Lower lobe of right lung (tissue), 2 donors: ENCODE measurements at places on chromosomes 1 and 21. TPM values are rescaled to one million over a fixed set of nuclear protein-coding genes. Genes with fewer than 3 reads are reported as not detected.

DNA sequence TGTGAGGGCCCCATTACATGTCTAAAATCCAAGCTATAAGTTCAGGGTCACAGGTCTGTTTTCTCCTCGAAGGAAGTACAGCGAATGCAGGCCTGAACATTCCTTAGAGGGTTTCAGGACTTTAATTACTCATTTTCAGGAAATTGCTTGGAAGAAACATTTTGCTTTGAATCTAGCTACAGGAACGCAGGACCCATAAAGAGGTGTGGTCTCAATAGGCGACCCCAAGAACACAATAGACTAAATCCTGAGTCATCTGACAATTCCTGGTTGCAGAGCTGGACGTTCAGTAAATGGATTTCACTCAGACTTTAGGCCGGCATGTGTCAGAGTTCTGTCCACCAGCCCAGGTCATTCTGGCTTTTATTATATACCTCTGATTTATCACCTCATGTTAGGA, 1.0 kb upstream of the ERG start:
- H3K36me3 ChIP-seq: no peaks in the 10 kb centered on the region
- no peak overlapping the region for H3K4me3 ChIP-seq
- peak overlapping the region; percentile 82 for H3K27ac ChIP-seq

- DNase-seq: no peak
- no peak overlapping the region for H3K4me3 ChIP-seq
- H3K4me1 ChIP-seq: peaks cover 16% of the 10 kb centered on the region
- no peaks in the 10 kb centered on the region for H3K27me3 ChIP-seq
- no peaks in the 10 kb centered on the region for H3K36me3 ChIP-seq
- H3K27ac ChIP-seq: peak overlapping the region; percentile 10
These were observed 124.9 kb upstream of the TNFSF4 start for GRCh38 chr1:173332026-173332425.

- no peak overlapping the region for H3K4me3 ChIP-seq
- no peak for DNase-seq
- no peak overlapping the region for H3K27ac ChIP-seq
- H3K4me1 ChIP-seq: peaks cover 23% of the 10 kb centered on the region
- no peaks in the 10 kb centered on the region for H3K36me3 ChIP-seq
- H3K27me3 ChIP-seq: peaks cover 1% of the 10 kb centered on the region
These were observed 2.4 kb downstream of the RPS6KC1 start for GRCh38 chr1:213053455-213053854.

GRCh38 chr1:159935719-159936272, 9.6 kb downstream of the IGSF9 start:
- no peak overlapping the region for H3K4me3 ChIP-seq
- H3K36me3 ChIP-seq: no peaks in the 10 kb centered on the region
- peaks cover 17% of the 10 kb centered on the region for H3K4me1 ChIP-seq
- no peaks in the 10 kb centered on the region for H3K27me3 ChIP-seq
- no peak for DNase-seq

GRCh38 chr1:222387007-222387814, 160.7 kb downstream of the HHIPL2 start:
- H3K27ac ChIP-seq: no peak overlapping the region
- no peaks in the 10 kb centered on the region for H3K4me1 ChIP-seq
- no peak overlapping the region for H3K4me3 ChIP-seq
- no peaks in the 10 kb centered on the region for H3K36me3 ChIP-seq

GRCh38 chr1:25018110-25018735, 88.1 kb upstream of the RUNX3 start:
- no peaks in the 10 kb centered on the region for H3K27me3 ChIP-seq
- H3K4me1 ChIP-seq: peaks cover 14% of the 10 kb centered on the region
- no peak overlapping the region for H3K27ac ChIP-seq
- no peak overlapping the region for H3K4me3 ChIP-seq

GRCh38 chr21:39980241-39980820, 113.1 kb downstream of the PCP4 start:
- no peaks in the 10 kb centered on the region for H3K36me3 ChIP-seq
- no peak overlapping the region for H3K27ac ChIP-seq
- no peak overlapping the region for H3K4me3 ChIP-seq
- DNase-seq: no peak

DNA sequence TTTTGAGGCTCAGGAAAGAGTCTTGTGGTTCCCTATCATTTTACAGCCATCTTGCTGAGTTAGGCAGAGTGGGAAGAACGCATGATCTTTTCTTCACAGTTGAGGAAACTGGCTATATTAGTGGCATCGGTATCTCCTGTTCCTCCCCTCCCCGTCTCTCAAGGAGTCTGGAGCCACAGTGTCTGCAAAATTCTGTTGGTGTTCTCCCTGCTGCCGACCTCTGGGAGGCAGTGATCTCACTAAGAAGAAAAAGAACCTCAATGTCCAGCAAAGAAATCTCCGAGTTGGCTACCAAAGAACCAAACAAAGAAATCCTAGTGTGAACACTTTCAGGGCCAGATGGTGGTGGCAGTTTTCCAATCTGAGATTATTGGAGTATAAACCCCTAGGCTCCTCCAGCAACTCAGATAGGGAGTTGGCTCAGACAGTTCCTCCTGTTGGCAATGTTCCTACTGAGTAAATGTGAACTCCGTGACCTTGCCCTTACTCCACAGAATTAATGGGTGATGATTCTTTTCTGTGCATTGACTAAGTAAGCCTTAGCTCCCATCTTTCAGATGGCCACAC, 41.2 kb downstream of the PRAMEF20 start:
- H3K27ac ChIP-seq: no peak overlapping the region
- DNase-seq: no peak
- H3K36me3 ChIP-seq: no peaks in the 10 kb centered on the region

DNA sequence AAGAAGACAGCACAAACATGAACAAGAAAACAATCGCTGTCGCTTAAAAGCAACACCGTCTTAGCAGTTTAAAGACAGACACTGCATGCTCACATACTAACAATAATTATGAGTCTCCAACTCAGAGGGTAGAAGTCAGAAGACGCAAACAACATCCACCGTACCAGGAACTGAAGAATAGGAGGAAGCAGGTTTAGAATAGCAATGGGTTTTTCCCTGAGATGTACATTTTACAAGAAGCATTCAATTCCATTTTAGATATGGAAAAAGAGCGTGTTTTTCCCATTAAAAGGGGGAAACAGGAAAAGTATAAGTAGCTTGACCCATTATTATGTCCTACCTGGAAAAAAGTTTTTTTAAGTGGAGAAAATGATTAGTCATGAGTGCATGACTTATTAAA, 34.5 kb upstream of the KCNE1 start:
- no peak overlapping the region for H3K4me3 ChIP-seq
- no peaks in the 10 kb centered on the region for H3K36me3 ChIP-seq
- H3K27me3 ChIP-seq: no peaks in the 10 kb centered on the region

GRCh38 chr1:11893907-11894251, 32.3 kb downstream of the KIAA2013 start:
- no peaks in the 10 kb centered on the region for H3K4me1 ChIP-seq
- H3K36me3 ChIP-seq: no peaks in the 10 kb centered on the region
- H3K27ac ChIP-seq: no peak overlapping the region
- H3K4me3 ChIP-seq: no peak overlapping the region
- H3K27me3 ChIP-seq: peaks cover 43% of the 10 kb centered on the region

DNA sequence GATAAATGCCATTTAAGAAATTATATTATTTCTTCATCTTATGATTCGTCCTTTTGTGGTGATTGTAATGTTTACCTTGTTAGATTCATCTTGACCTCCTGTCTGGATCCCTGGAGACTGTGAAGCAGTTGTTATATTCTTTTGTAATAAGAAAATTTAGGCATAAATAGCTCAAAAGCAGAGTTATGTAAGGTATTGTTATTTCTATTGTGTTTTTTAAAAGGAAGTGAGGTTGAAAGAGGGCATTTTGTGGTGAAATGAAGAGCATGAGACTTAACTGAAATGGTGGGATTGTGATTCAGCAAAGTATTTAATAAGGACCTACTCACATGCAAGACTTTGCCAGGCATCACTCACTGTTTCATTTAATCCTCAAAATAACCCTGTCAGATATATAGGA, 104.0 kb downstream of the PDE4B start:
- no peaks in the 10 kb centered on the region for H3K36me3 ChIP-seq
- no peaks in the 10 kb centered on the region for H3K4me1 ChIP-seq
- H3K4me3 ChIP-seq: no peak overlapping the region
- no peak overlapping the region for H3K27ac ChIP-seq

- H3K36me3 ChIP-seq: no peaks in the 10 kb centered on the region
- H3K4me3 ChIP-seq: no peak overlapping the region
- DNase-seq: no peak
These were observed 27.1 kb upstream of the SLC35A3 start for GRCh38 chr1:99942723-99943122.

GRCh38 chr1:34907487-34908090, 21.9 kb downstream of the DLGAP3 start:
- no peaks in the 10 kb centered on the region for H3K4me1 ChIP-seq
- H3K27me3 ChIP-seq: peaks cover 8% of the 10 kb centered on the region
- H3K27ac ChIP-seq: no peak overlapping the region
- H3K4me3 ChIP-seq: no peak overlapping the region
- no peak for DNase-seq
- no peaks in the 10 kb centered on the region for H3K36me3 ChIP-seq

DNA sequence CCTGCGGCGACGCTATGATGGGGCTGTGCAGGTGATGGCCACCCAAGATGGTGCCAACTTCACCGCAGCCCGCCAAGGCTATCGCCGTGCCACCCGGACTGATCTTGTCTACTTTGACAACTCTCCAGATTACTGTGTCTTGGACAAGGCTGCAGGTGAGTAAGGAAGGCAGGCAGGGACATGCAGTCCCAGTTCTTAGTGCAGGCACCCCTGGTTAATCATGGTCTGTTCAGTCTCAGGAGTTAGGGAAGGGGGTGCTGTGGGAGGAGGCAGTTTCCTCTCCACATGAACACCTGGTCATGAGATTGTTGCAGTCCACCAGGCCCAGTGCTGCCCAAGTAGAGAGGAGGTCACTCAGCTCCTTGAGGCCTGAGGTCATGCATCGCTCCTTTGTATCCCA, 8.5 kb downstream of the WNT2B start:
- no peak for DNase-seq
- no peak overlapping the region for H3K27ac ChIP-seq
- peaks cover 13% of the 10 kb centered on the region for H3K4me1 ChIP-seq
- no peaks in the 10 kb centered on the region for H3K27me3 ChIP-seq
- peaks cover 15% of the 10 kb centered on the region for H3K36me3 ChIP-seq
- no peak overlapping the region for H3K4me3 ChIP-seq

DNA sequence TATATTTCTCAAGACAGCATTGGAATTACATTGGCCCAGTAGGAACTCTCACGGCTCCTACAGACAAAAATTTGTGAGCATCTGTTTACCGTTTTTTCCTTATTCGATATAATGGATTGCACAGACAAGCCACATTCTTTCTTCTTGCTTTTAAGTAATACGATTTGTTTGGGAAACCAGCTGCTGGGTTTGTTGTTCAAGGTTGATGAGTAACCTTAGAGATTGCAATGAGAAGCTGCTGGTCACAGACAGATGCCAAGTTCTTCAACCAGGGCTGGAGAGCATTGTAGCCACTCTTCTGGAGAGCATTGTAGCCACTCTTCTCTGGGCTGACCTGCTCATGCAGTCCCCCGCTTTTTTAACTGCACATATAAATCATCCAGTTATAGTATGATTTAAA, 1.4 kb upstream of the MIA3 start:
- DNase-seq: no peak
- H3K27ac ChIP-seq: peak overlapping the region; percentile 73
- H3K4me3 ChIP-seq: no peak overlapping the region
- H3K27me3 ChIP-seq: no peaks in the 10 kb centered on the region

DNA sequence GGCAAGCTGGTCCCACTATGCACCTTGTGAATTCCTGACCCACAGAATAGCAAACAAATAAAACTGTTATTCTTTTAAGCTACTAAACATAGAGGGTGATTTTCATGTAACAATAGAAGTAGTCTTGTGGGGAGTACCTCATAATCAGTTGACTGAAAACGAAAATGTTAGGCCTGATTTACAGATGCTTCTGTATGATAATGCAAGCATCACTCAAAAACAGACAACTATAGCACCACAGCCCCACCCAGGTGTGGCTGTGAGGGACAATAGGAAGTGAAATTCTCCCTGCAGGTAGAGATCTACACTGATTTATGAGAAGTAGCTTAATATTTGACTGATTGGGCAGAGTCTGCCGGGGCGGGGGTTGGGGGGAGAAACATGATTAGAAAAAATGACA, 26.5 kb upstream of the KRTAP19-8 start:
- H3K27ac ChIP-seq: no peak overlapping the region
- H3K27me3 ChIP-seq: no peaks in the 10 kb centered on the region
- DNase-seq: no peak
- no peak overlapping the region for H3K4me3 ChIP-seq

GRCh38 chr1:118298397-118298796, 113.4 kb upstream of the SPAG17 start:
- DNase-seq: no peak
- H3K27ac ChIP-seq: no peak overlapping the region
- H3K36me3 ChIP-seq: no peaks in the 10 kb centered on the region
- no peaks in the 10 kb centered on the region for H3K27me3 ChIP-seq
- no peaks in the 10 kb centered on the region for H3K4me1 ChIP-seq

- no peak overlapping the region for H3K4me3 ChIP-seq
- no peaks in the 10 kb centered on the region for H3K36me3 ChIP-seq
- no peak overlapping the region for H3K27ac ChIP-seq
These were observed 314.3 kb downstream of the HHIPL2 start for GRCh38 chr1:222233444-222234158.

GRCh38 chr1:104084380-104084779, 334.7 kb downstream of the AMY1C start:
- no peaks in the 10 kb centered on the region for H3K4me1 ChIP-seq
- DNase-seq: no peak
- no peak overlapping the region for H3K4me3 ChIP-seq
- H3K36me3 ChIP-seq: no peaks in the 10 kb centered on the region

DNA sequence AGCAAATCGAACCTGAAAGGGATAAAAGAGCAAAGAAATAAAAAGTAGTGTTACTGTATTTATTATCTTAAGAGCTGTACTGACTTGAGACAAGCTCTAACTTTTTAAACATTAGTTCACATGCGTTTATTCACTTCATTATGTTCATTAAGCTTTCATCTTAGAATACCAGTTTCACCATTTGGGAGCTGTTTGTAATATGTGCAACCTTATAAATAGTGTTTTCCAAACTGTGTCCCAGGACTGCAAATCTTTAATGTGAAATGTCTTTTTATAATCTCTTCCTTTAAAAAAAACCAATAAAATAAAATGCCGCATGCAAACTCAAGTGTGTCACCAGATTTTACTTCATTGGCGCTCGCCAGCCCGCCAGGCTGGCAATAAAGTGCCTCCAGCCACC, 28.3 kb downstream of the LGALS8 start:
- H3K36me3 ChIP-seq: peaks cover 100% of the 10 kb centered on the region
- no peak overlapping the region for H3K27ac ChIP-seq
- H3K27me3 ChIP-seq: no peaks in the 10 kb centered on the region
- DNase-seq: no peak
- H3K4me3 ChIP-seq: no peak overlapping the region
- no peaks in the 10 kb centered on the region for H3K4me1 ChIP-seq

GRCh38 chr1:15039901-15040300, 113.6 kb upstream of the TMEM51 start:
- H3K36me3 ChIP-seq: peaks cover 18% of the 10 kb centered on the region
- H3K27me3 ChIP-seq: no peaks in the 10 kb centered on the region
- no peaks in the 10 kb centered on the region for H3K4me1 ChIP-seq
- no peak for DNase-seq

ITPKB gene
- 42.3 TPM for total RNA-seq

NEK2 gene
- 0.77 TPM for total RNA-seq

PTPN14 gene
- 34.1 TPM for total RNA-seq

EPHA8 gene
- not detected for total RNA-seq

LCE4A gene
- not detected for total RNA-seq

SYT2 gene
- not detected for total RNA-seq

DPH5 gene
- total RNA-seq: 33.1 TPM

FALEC gene
- total RNA-seq: not detected

TMEM240 gene
- 3.9 TPM for total RNA-seq

OR2L13 gene
- not detected for total RNA-seq
